ENCODE measurements at places on chromosomes 5 and 9. TPM values are rescaled to one million over a fixed set of nuclear protein-coding genes. Genes with fewer than 3 reads are reported as not detected.

DNA sequence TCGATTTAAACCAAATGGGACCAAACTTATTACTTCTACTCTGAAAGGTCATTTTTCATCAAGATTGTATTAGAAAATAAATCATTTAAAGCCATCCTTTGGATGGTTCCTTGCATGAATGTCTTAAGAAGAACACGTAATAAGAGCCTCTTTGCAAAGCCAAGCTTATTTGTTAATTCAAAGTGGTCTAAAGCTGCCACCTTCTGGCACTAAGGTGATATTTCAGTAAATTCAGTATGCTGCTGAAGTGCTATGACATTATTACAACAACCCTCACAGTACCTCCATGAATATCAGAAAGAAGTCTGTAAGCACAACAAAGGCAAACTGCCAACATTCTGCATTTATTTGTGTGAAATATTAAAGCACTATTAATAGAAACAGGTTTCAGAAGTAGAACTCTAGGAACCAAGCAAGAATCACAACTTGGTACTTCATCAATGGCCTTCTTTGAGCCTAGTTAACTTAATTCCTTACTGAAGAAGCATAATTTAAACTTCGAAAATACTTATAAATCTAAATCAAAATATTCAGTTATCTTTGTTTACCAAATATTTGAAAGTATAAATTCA lies 53.1 kb upstream of the TYRP1 start:
- DNase-seq, result no peak

Gene ZNF366
- 6.0 TPM for total RNA-seq

DNA sequence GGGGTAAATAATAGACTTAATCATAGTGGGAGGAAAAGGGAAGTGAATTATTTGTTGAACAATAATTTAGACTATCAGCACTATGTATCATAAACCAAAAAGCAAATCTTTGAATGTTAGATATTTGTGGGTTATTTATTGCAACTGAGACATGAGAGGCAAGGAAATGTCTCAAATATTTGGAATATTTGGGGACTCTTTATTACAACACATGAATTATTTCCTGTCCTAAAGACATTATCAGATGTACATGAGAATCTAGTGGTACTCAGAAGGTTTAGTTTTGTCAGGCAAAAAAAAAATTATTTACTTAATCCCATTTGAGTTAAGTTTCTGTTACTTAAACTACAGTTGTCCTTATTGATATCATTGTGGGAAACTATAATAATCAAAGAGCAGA lies 91.1 kb downstream of the TLR4 start:
- no peak for DNase-seq

GRCh38 chr5:95777441-95777840 lies 45.1 kb downstream of the GLRX start:
- no peak for DNase-seq

Gene CDH9
- total RNA-seq, result not detected

DNA sequence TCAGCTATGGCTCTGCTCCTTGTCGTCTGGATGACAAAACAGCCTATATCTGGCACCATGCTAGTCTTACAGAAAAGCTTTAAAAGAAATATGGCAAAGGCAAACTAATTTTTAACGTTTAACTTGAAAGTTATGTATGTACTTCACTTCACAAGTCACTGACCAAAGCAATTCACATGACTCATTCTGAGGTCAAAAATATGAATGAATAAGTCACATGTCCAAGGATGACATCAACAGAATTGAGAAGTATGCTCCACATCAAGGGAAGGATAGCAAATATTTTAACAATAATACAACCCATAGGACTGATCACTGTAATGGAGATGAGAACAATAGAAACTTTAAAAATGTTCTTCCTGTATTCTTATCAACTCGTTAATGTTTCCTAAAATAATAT lies 1072.6 kb upstream of the NUDT12 start:
- no peak for DNase-seq

GRCh38 chr5:72096602-72097188 lies 10.6 kb upstream of the MAP1B start:
- DNase-seq, result no peak

Gene CDKN2AIPNL
- total RNA-seq, result 23.5 TPM

Gene IFNE
- total RNA-seq, result 5.4 TPM

Gene PAPPA
- 4.9 TPM for total RNA-seq

Gene FOXD1
- total RNA-seq, result 1.1 TPM

DNA sequence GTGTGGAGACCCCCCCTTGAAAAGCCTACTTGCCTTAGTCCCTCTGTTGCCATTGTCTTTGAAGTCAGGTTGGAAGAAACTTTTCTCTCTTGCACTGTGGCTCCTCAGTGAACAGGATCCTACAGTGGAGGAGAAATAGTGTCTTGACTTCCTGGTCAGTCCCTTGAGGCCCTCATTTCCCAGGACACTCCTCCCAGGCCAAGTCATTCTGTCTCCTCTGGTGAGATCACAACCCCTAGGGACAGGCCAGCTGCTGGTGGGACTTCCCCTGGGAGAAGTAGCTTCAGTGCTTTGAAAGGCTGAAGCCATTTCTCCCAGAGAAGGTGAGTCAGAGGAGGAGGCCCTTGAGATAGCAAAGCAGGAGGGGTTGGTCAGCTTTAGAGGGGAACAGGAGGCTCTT lies 10.1 kb upstream of the GRIA1 start:
- DNase-seq, result no peak

Gene HAPLN1
- 0.44 TPM for total RNA-seq

- no peak for DNase-seq
Measured at GRCh38 chr5:119302916-119303897, 52.6 kb upstream of the TNFAIP8 start.

DNA sequence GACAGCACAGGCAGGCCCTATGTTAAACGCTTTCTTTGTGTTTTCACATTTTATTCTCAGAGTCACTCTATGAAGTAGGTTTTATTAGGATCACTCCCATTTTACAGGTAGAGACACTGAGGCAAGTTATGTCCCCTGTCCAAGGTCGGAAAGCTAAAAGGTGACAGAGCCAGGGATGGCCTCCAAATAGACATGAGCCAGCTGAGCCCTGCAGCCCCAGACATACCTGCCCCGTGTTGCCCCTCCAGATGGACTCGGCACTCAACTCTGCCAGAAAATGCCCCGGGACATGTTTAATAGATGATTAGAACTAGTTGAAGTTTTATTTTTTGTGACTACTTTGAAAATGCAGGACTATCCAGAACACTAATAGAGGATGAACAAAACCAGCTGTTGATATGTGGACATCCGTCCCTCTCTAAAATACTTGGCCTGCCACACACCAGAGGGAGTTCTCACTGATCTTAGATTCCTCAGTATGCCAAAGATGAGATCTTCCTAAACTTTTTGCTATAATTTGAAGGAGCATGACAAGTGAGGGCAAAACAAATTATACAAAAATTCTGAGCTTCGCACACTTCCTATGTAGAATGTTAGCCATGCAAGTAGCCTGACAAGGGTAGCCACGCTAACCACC lies 258.6 kb upstream of the ADAMTS16 start:
- no peak for DNase-seq

- no peak for DNase-seq
Measured at GRCh38 chr5:34857161-34857560, 18.2 kb downstream of the TTC23L start.

DNA sequence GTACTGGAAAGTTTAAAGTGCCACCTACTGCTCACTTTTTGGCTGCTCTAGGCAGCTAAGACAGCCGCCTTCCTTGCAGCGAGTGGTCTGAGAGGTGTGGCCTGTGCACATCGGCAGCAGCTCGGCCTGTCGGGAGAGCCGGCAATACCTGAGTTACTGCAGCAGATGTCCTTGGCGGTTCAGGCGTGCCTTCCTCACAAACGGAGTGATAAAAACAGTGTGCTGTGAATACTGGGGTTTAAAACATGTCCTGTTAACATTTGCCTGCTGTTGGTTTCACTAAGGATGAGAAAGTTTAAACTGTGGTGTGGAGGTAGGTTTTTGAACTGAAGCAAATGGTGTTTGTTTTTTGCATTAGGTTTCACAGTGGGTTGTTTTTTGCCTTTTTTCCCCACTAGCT lies 12.9 kb downstream of the TRAF2 start:
- no peak for DNase-seq

DNA sequence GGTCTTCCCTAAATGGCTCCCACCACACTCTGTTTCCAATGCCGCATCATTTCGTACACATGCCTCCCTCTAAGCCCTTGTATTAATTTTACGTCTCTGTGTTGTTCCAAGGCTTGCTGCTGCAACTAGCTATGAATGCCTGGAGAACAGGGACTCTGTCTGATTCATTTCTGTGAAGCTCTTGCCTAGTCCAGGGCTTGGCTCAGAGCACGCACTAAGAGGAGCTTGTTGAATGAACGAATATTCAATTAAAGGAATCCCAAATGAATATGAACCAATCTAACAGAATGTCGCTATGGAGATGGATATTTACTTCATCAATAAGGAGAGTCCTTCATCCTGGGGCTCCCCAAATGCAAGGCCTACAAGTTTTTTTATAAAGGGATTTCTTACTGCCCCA lies 55.3 kb downstream of the TGFBR1 start:
- DNase-seq, result no peak

Gene HTR4
- not detected for total RNA-seq

Gene GAPT
- 0.44 TPM for total RNA-seq

- no peak for DNase-seq
Measured at GRCh38 chr5:168104350-168104749, 187.1 kb upstream of the WWC1 start.

DNA sequence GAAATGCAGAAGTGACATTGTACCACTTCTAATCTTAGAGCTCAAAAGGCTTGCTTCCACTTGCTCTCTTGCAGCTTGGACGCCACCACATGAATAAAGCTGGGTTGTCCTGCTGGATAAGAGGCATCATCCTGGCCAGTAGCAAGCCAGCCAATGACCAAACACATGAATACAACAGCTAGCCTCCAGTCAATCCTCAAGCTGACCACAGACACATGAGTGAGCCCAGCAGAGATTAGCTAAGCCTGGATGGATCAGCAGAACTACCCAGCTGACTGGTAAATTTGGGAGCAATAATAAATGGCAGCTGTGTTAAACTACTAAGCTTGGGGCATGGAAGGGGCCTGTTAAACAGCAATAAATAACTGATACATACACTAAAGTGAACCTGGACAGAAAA lies 121.1 kb upstream of the SLC12A2 start:
- no peak for DNase-seq

GRCh38 chr9:72788966-72789735 lies 163.7 kb downstream of the ALDH1A1 start:
- DNase-seq, result no peak

GRCh38 chr9:111161015-111161415 lies 122.7 kb upstream of the LPAR1 start:
- DNase-seq, result no peak

DNA sequence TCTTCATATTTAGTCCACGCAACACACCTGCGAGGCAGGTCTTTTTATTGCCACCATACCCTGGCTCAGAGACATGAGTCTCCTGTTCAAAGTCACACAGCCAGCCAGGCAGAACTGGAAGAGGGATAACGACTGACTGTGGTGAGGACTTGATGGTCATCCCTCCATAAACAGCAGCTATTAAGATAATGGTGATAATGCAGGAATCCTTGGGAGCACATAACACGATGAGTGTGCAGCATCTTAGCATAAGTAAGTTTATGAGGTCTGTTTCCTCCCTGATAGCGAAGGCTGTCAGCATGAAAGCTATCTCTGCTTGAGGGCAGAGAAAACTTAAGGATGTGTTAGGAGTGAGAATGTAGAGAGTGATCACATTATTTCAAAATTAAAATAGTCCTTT lies 30.9 kb downstream of the KCTD16 start:
- no peak for DNase-seq

- DNase-seq, result no peak
Measured at GRCh38 chr9:89844535-89844934, 239.7 kb downstream of the GADD45G start.

Gene LCN1
- not detected for total RNA-seq

DNA sequence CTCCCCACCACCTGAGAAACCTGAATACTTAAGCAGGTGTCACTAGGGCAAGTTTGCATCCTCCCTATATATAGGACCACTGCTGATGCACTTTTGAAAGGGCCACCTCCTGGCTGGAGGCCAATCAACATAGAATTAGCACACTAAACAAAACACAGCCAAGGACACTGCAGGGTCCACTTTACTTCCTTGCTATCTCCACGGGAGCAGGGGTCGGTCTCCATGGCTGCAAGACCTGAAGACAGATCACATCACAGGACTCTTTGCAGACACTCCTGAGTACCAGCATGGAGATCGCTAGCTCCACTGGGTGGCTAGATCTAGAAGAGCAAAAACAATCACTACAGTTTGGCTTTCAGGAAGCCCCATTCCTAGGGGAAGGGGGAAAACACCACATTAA lies 72.3 kb downstream of the C9orf153 start:
- DNase-seq, result no peak

Gene AQP7
- 8.3 TPM for total RNA-seq

GRCh38 chr5:159497221-159497620 lies 166.9 kb upstream of the IL12B start:
- DNase-seq, result no peak

Gene C9
- not detected for total RNA-seq

Gene SPINK6
- not detected for total RNA-seq

DNA sequence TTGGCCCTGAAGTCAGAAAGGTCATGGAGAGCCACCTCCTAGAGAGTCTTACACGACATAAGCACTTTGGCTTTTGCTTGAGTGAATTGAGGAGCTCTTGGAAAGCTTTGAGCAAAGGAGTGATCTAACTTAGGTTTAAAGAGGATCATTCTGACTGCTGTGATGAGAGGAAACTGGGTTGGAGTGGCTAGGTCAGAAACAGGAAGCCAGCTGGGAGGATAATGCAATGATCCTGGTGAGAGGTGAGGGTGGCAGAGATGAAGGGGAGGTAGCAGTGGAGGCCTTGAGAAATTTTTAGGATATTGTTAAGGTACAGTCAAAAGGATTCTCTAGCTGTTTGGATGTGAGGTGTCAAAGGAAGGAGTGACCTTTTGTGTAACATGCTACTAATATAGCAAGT lies 32.2 kb upstream of the ROPN1L start:
- DNase-seq, result no peak

Gene C5
- total RNA-seq, result 8.1 TPM

GRCh38 chr5:169980418-169981053 lies at the start of gene INSYN2B:
Gene INSYN2B, minus strand, starts transcription at chr5:169980495. Its CDS starts 96,597 bp downstream, at chr5:169883898.
- peak; percentile 62 for DNase-seq

Gene SLC1A1
- 5.0 TPM for total RNA-seq

Gene ARID3C
- total RNA-seq, result not detected

DNA sequence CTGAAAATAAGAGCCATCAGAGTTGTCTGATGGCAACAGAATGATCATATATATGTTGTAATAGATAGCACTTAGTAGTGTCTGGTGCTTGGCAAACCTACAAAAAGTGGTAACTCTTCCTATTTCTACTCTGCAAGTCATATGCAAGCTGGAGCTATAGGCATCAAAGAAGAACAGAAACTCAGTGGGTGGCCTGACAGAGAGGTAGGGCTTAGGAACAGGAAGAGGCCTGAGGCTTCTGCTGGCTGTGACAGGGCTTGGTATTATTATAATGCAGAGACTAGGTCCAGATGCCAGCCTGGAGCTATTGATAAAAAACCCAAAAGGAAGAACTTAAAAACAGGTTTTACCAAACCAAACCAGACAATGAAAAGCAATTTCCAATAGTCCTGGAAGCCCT lies 4.4 kb upstream of the DIAPH1 start:
- no peak for DNase-seq
